Activated CD8-positive, alpha-beta memory T cell treated with anti-CD3 and anti-CD28 coated beads for 24 hours (primary cell): ENCODE measurements at places on chromosomes 5 and 9.
A peak's percentile ranks its signal among the peaks of the same experiment; 100 is the strongest.

- no peak for DNase-seq
Measured at GRCh38 chr5:95599252-95599651, 20.6 kb upstream of the GPR150 start.

DNA sequence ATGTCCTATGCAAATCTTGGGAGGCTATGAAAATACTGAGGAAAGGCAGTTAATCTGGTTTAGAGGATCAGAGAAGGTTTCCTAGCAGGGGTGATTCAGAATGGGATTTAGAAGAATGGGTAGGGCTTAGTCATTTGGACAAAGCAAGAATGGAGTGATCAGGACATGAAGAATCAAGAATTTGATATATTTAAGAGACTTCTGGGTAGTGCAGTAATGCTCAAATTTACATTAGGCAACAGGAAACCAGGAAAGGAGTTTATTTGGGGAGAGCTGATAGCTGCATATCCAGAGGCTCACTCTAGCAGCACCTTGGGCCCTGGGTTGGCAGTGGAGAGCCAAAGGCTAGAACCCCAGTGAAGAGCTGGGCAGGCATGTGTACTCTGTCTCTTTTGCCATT, 78.9 kb upstream of the PAPPA start:
- no peak for DNase-seq

GRCh38 chr5:169881702-169882303, 98.5 kb downstream of the INSYN2B start:
- no peak for DNase-seq

DNA sequence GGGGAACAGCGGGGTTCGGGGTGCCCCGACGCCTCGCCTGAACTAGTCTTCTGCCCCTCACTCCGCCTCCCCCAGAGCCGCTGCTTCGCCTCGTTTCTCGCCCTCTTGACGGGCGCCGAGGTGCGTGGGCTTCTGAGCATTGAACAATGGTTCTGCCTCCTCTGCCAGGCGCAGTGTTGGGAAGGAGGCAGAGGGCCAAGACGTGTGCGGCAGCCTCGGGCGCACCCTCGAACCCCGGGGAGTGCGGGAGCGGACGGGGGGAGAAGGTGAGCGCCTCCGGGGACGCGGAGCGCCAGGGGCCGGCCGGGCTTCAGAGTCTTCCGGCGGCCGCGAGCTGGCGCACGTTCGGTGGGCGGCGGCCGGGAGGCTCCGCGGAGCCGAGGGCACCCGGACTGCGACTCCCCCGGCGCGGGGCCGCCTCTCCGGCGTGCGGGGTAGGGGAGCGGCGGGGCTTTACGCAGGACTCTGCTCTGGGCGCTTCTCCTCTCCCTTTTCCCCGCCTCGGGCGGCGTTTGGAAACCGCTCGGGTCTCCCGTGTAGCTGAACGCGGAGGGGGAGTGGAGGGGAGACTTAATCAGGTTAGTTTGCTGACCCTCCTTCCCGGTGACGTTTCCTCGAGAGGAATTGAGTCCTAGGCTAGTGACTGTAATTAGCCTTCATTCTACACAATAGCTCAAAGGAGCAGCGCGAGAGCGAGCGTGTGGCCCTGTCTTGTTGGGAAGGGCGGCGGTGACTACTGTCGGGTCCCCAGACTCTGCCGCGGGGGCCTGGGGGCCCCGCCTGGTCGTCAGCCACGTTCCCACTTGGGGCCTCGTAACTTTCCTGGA, 1.1 kb downstream of the VLDLR start:
- DNase-seq, result peak; percentile 71

- DNase-seq, result no peak
Measured at GRCh38 chr5:55575815-55576583, 41.2 kb upstream of the PLPP1 start.

DNA sequence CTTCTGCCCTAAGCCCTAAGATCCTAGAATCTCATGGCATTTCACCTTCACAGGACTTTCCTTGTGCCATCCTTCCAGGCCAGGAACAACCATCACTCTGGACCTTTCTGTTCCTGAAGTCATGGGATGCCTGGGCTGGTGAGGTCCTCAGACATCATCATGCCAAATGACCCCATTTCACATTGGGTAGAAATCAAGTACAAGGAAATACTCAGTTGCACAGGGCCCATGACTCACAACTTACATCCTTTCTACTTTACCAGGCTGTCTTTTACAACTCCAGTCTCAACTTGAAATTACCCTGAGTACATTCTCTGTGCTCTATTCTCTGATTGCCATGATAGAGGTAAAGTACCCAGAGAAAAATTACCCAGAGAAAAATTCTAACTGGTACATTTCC, 167.1 kb downstream of the PIK3R1 start:
- no peak for DNase-seq
